ENCODE measurements at places on chromosomes 16 and 17. TPM values are rescaled to one million over a fixed set of nuclear protein-coding genes. Genes with fewer than 3 reads are reported as not detected.
A peak's percentile ranks its signal among the peaks of the same experiment; 100 is the strongest.

GRCh38 chr17:19370493-19370960, 7.8 kb upstream of the MAPK7 start:
- DNase-seq, result no peak

DNA sequence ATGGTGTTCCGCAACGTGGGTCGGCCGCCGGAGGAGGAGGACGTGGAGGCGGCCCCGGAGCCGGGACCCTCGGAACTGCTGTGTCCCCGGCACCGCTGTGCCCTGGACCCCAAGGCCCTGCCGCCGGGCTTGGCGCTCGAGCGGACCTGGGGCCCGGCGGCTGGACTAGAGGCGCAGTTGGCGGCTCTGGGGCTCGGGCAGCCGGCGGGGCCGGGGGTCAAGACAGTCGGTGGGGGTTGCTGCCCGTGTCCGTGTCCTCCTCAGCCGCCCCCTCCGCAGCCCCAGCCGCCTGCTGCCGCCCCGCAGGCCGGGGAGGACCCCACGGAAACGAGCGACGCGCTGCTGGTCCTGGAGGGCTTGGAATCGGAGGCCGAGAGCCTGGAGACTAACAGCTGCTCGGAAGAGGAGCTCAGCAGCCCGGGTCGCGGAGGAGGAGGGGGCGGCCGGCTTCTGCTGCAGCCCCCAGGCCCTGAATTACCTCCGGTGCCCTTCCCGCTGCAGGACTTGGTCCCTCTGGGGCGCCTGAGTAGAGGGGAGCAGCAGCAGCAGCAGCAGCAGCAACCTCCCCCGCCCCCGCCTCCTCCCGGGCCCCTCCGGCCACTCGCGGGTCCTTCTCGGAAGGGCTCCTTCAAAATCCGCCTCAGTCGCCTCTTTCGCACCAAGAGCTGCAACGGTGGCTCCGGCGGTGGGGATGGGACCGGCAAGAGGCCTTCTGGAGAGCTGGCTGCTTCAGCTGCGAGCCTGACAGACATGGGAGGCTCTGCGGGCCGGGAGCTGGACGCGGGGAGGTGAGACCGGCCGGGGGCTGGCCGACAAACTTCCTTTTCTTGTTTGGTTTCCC, 821 bp downstream of the SOCS7 start:
- peak; percentile 37 for DNase-seq

The SLC35G6 gene
- total RNA-seq, result 0.18 TPM

- no peak for DNase-seq
Measured at GRCh38 chr17:70644096-70644495, 474.8 kb downstream of the KCNJ2 start.

GRCh38 chr17:61419496-61420046, 19.9 kb downstream of the TBX2 start:
- no peak for DNase-seq

DNA sequence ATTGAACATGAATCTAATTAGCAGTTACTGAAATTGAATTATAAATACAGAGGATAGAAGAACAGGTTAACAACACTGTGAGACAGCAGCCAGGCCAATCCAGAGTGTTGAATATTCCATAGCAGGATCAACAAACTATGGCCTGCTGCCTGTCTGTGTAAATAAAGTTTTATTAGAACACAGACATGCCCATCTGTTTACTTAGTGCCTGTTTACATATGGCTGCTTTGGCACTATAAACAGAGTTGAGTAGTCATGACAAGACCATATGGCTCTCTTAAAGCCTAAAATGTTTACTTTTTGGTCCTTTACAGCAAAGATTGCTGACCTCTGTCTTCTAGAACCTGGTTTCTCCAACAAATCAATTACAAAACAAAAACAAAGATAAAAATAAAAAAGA, 115.4 kb upstream of the CDC42EP4 start:
- DNase-seq, result no peak

The KRTAP4-5 gene
- not detected for total RNA-seq

GRCh38 chr16:8756755-8757154, 40.7 kb downstream of the TMEM186 start:
- no peak for DNase-seq

The PVALEF gene
- not detected for total RNA-seq

GRCh38 chr17:43025290-43025657, 243 bp downstream of the RND2 start:
- DNase-seq, result no peak

GRCh38 chr16:67206838-67207248, 7.9 kb downstream of the ELMO3 start:
- DNase-seq, result no peak

The OTOP3 gene
- not detected for total RNA-seq

DNA sequence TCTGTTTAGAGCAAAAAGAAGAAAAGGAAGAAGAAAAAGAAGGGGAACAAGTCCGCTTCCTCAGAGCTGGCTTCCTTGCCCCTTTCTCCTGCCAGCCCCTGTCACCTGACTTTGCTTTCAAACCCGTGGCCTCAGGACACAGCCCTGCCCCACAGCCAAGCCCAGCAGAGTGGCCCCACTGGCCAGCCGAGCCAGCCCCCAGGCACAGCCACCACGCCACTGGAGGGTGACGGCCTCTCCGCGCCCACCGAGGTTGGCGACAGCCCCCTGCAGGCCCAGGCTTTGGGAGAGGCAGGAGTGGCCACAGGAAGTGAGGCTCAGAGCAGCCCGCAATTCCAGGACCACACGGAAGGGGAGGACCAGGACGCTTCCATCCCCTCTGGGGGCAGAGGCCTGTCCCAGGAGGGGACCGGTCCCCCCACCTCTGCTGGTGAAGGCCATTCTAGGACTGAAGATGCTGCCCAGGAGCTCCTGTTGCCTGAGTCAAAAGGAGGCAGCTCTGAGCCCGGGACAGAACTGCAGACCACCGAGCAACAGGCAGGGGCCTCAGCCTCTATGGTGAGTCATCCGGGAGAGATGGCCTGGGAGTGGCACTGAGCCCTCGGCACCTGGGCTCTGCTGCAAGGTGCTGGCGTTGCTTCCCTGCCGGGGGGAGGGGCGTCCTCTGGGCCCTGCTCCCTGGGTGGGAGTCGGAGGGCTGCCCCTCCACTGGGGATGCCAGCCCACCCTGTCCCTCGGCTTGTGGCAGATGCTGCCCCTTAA, 27.3 kb downstream of the RNF213 start:
- DNase-seq, result no peak

DNA sequence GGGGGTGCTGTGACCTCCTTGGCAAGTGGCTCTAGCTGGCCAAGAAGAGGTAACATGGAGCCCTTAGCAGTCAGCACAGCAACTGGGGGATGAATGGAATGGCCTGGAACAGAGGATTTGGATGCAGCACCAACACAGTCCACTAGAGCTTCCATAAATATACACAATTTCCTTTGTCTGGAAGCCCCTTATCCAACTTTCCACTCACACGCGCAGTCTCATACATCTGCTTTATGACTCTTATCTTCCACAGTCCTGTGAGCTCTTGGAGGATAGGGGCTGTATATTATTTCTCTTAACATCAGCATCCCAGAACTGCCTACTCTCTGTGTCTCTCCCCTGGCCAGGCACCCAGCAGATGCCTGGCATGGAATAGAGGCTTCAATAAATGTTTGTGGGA, 235.6 kb upstream of the MAF start:
- DNase-seq, result no peak

- no peak for DNase-seq
Measured at GRCh38 chr17:48578616-48579470, 693 bp upstream of the HOXB4 start.

Data from WTC11 (cell line).